ENCODE measurements at places on chromosomes 5 and 9.

DNA sequence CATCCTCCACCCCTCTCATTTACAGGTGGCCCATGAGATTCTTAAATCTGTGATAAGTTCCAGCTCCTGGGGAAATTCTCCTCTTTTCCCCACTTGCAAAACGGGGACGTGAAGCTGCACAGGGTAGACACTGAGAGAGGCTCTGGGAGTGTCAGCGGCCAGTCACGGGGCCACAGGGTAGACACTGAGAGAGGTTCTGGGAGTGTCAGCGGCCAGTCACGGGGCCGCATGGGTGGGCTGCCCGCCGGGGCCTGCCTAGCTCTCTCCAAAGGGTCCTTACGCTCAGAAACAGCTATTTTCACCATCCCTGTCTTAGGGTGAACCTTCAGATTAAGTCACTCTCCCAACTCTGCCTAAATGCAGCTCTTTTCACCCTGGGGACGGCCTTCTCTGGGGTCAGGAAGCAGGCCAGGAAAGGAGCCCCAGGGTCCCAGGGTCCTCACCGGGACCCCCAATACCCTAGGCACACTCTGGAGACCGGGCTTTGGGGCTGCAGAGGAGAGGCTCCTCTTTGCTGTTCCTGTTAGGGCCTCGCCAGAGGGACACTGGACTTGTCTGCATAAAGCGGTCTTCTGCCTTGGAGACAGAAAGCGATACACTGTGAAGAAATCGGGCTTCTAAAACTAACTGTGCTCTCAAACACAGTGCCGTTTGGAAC lies 1.5 kb downstream of the FAM78A start:
- no peak for DNase-seq

GRCh38 chr5:178468196-178468685 lies 122.0 kb downstream of the COL23A1 start:
- peak; percentile 61 for DNase-seq

GRCh38 chr5:35694481-35694880 lies 76.8 kb downstream of the SPEF2 start:
- no peak for DNase-seq

DNA sequence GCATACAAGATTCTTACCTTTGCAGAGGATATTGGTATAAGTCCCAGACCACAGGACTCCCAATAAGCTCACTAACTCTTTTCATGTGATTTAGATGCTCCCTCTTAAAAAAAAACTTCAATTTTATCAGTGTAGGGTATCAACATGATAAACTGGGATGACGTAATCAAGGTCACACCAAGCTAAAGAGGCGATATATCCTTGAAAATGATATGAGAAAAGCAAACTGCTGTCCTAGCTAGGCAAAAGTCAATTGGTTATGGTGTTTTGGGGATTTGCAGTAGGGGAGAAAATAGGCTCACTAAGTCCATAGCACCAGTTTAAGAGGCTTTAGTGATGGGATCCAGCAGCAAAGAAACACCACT lies 354.4 kb downstream of the DIRAS2 start:
- no peak for DNase-seq

DNA sequence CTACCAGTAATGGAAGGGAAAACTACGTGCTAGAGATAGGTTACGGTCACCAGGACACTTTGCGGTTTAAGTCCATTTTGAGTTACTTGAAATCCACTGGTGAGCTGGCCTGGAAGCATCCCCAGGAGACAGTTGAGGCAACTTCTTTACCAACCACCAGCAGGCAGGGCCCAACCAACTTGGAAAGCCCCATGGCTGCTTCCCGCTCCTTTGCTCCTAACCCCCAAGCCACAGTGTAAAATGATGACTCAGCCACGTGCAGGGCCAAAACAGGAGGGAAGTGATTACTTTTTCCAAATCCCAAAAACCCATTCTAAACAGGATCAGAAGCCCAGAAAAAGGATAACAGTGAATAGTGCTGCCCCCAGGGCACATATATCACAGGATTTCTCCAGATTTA lies 87.4 kb downstream of the PAX5 start:
- DNase-seq: no peak

GRCh38 chr5:158908425-158909220 lies 191.1 kb downstream of the EBF1 start:
- no peak for DNase-seq

DNA sequence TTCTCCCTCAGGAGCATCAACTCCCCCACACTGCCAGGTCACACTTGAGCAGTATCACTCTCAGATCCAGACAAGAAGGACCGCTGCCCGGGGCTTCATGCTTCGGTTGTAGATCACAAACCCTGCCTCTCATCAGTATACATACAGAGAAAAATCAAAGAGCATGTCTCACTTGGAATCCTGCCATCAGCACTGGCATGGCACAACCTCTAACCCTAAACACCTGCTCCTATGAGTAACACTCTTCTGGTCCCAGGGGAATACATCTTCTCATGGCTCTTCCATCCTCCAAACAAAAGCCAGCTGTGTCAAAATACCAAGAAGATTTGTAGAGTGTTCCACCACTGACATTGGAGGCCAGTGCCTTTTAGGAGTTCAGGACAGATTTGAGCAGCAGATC lies 84.8 kb upstream of the MIER3 start:
- DNase-seq: no peak

GRCh38 chr5:57841676-57842363 lies 359.2 kb upstream of the ACTBL2 start:
- no peak for DNase-seq

DNA sequence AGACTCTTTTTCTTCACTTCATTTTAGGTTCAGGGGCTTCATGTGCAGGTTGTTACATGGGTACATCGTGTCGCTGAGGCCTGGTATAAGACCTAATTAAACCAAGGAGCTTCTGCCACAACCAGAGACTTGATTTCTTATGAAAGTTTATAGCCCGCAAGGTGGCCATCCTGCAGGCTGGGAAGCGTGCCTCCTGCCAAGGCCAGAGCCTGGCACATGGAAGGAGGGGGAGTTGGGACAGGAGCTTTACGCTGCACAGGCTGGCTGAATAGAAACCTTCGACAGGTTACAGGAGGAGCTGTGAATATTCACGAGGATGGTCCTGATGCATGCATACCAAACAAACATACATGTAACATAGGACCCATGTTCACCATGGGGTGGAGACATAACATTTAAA lies 50.1 kb upstream of the SIMC1 start:
- DNase-seq: no peak

DNA sequence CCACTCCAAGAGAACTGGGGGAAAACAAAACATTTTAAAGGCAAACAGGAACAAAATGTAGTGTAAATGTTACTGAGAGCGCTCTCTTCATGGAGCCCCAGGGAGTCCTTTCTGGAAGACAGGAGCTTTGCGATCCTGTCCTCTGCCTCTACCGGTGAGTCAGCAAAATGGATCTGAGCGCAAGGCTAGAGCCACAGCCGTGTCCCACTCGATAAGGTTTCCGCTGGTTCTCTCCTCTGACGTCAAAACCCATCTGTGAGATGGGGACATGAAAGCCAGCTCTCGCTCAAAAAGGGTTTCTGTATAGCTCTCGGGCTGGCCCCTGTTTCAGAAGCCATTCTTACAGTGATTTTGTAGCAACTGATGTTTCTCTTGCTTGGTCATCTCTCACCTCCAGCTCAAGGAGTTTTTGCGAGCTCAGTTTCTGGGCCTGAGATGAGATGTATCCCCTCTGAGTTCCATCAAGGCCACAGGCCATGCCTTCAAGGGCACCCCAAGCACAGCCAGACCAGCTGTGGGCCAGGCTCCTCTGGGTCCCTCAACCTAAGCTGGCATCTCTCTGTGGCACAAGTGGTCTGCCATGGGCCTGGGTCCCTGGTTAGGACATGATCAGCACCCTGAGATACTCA lies 101.6 kb downstream of the FSTL4 start:
- DNase-seq: peak; percentile 35

- no peak for DNase-seq
These were observed 590.4 kb downstream of the PRELID2 start for GRCh38 chr5:145244788-145245187.

DNA sequence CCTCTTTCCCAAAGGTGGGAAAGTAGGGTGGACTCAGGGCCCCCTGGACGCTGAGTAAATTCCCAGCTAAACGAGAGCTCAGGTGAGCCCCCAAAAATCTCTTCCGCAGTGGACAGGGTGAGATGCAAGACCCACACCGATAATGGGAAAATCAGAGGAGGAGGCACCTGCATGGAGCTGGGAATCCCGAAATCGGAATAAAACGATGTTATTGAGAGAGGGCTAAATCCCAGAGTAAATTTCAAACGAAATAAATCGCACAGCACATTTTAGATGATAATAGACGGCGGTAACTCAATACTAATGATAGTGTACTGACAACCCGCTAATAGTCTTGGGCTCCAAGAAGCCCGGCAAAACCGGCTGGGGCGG lies 3.0 kb upstream of the BARHL1 start:
- no peak for DNase-seq

GRCh38 chr9:76709020-76709419 lies 55.2 kb upstream of the PCA3 start:
- DNase-seq: no peak

DNA sequence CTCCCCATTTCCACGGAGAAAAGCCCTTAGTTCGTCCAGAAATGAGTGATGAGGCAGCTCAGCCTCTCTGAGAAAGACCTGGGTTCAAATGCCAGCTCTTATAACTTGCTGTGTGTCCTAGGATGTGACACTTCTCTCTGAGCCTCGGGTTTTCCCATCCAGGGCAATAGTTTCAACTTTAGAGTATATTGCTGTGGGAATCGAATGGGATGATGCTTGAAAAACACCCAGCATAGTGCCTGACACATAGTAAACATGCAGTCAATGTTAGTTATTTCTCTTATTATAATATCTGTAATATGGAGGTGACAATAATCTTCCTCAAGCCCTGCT lies 430 bp upstream of the MAPKAP1 start:
- DNase-seq: no peak

DNA sequence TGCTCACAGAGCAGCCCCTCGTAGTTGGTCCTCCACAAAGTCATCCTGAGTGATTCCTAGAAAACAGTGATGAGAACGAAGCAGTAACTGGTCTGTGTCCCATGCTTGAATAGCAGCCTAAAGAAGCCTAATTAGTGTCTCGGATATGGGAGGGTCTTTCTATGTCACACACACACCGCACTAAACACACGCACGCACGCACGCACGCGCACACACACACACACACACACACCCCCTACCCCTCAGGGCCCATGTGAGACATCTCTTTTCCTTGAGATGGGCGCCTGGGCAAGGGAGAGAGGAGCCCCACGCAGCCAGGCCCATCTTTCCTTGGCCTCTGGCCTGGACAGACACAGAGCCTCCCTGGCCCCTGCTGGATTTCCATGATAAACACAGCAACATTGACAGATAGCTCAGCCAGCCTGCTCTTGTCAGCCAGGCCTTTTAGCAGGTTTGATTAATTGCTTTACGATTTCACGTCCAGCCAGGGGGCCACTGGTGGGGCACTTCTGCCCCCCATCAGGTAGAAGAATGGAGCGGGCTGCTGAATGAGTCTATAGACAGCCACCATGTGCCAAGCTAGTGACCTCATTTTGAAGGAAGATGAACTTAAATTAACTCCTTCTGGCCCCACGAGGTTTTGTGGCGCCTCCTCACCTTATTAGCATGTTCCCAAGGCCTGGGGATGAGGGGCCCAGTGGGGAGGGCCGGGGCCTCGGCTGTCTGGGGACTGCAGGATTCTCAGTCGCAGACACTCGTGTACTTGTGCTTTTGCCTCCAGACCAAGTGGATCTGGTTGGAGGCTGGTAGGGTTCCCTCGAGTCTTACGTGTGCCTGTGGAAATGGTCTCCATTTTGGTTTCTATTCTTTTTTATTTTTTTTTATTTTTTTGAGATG lies 36.2 kb upstream of the PRDM12 start:
- peak; percentile 22 for DNase-seq

DNA sequence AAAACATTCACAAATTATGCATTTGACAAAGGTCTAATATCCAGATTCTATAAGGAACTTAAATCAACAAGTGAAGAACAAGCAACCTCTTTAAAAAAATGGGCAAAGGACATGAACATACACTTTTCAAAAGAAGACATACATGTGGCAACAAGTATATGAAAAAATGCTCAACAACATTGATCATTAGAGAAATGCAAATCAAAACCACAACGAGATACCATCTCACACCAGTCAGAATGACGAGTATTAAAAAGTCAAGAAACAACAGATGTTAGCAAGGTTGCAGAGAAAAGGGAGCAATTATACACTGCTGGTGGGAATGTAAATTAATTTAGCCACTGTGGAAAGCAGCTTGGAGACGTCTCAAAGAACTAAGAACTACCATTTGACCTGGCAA lies 38.9 kb upstream of the TNFSF15 start:
- no peak for DNase-seq

GRCh38 chr5:36521838-36522745 lies 84.3 kb upstream of the SLC1A3 start:
- no peak for DNase-seq

DNA sequence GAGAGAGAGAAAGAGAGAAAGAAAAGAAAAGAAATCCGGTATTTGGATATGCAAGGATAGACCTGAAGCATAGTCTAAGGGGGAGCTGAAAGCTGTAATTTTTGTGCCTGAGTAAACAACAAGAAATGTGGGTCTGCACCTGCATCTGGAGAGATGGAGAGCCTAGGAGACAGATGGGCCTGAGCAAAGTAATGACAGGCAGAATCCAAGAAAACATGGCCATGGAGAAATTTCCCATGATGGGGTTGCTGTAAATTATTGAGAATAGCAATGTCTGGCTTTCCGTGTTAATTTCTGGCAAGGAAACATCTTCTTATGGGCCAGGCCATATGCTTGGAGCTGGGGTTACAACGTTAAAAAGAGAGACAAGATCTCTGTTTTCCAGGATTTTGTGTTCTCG lies 40.2 kb downstream of the YIPF5 start:
- no peak for DNase-seq

DNA sequence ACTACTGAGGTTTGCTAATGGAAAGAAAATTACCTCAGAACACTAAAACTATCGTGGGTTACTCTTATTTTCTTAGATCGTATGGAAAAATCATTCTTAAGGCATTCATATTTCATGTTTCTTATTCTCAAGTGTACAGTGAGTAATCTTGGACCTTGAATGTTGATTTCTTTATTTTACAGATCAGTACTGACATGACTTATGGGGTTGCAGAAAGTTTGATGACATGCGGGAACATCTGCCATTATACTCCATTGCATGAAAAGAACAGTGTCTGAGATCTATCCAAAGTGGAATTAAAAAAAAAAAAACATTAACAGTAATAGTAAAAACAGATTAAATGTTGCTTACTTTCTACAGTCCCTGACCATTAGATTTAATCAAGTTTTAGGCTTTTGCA lies 1290.2 kb upstream of the WWC1 start:
- DNase-seq: no peak

GRCh38 chr9:94906181-94906580 lies 179.7 kb downstream of the AOPEP start:
- DNase-seq: no peak

DNA sequence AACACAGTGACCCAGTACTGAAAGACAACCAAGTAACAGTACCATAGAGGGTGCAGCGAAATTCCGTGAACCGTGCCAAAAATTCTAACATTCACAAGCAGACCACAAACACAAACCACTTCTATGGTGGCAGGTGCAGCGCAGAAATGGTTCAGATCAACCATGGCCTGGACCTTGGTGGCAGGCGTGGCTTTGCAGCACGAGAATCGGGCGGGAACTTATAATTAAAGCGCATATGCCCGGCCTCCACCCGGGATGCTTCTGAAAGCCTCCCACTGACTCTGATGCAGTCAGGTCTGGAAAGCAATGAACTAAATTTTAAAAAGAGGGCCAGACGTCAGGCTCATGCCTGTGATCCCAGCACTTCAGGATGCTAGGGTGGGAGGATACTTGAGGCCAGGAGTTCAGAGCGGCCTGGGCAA lies 68.0 kb upstream of the TBC1D9B start:
- DNase-seq: no peak

- DNase-seq: no peak
These were observed 712.1 kb upstream of the MEF2C start for GRCh38 chr5:89595056-89595455.

Measured in aorta (tissue), 5 donors.